Stimulated activated CD8-positive, alpha-beta memory T cell treated with anti-CD3 and anti-CD28 coated beads, Interleukin-7, amount 100 ng/mL, for 4 hours (primary cell): ENCODE measurements at places on chromosomes 13 and 19.
A peak's percentile ranks its signal among the peaks of the same experiment; 100 is the strongest.

- DNase-seq: no peak
These were observed 6.7 kb downstream of the SIGLEC6 start for GRCh38 chr19:51524666-51525264.

GRCh38 chr13:96940961-96941360 lies 53.3 kb downstream of the OXGR1 start:
- no peak for DNase-seq

GRCh38 chr13:25380082-25380481 lies 8.3 kb downstream of the ATP8A2 start:
- no peak for DNase-seq

GRCh38 chr19:33234092-33234491 lies 8.4 kb upstream of the SLC7A10 start:
- no peak for DNase-seq

DNA sequence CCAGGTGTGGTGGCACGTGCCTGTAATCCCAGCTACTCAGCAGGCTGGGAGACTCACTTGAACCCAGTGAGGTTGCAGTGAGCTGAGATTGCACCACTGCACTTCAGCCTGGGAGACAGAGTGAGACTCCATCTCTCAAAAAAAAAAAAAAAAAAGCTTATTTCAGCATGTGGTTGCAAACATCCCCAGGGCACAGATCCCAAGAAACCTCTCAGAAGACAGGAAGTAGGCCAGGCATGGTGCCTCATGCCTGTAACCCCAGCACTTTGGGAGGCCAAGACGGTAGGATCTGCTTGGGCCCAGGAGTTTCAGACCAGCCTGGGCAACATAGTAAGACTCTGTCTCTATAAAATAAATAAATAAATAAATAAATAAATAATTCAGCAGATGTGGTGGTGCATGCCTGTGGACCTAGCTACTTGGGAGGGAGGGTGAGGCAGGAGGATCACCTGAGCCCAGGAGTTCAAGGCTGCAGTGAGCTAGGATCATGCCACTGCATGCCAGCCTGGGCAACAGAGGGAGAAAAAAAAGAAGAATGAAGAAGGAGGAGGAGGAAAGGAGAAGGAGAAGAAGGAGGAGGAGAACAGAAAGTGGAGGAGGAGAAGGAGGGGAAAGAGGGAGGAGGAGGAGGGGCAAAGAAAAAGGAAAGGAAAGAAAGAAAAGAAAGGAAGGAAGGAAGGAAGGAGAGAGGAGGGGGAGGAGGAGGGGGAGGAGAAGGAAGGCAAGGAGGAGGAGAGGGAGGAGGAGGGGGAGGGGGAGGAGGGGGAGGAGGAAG lies 4.3 kb upstream of the LRRC8E start:
- no peak for DNase-seq

DNA sequence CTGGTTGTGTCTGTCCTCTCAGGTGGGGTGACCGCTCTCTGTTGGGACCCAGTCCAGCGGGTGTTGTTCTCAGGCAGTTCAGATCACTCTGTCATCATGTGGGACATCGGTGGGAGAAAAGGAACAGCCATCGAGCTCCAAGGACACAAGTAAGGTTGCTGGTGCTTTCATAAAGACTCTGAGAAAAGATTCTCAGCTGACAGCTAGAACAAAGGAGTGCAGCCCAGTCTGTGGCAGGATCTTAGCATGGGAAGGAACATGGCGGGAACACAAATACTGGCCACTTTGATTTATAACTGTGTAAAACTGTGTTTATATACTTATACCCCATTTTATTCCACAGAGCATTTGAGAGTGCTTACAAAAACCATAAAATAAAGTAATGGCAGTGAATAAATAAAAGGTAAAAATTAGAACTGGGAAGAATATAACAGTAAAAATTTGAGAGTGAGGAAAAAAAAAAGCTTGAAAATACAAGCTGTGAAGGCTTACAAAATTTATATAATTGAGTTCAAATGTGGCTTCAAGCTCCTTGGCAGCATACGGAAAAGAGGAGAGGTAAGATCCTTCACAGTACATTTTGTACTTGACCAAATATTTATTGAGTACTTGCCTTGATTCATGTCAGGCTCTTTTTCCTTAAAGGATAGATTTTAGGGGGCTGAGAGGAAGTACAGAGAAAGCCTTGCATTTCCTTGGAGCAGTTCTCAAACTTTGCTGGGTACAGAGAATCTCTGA lies 64.8 kb downstream of the DHRS12 start:
- no peak for DNase-seq

DNA sequence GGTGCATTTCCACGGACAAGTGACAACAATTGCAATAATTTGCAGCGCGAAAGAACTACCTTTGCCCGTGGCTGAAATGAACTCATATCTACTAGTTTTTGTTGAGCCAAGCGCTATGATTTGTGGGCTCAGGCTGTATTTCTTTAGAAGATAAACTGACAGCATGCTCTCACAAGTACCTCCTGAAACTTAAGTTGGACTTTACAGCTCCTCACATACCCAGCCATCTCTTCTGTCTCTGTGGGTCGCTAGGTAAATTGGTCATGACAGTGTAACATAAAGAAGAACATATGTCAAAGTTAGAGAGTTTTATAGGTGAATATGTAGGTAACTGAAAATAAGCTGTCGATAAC lies 839 bp downstream of the COG6 start:
- DNase-seq: no peak

GRCh38 chr13:94309997-94310855 lies 169.3 kb downstream of the DCT start:
- DNase-seq: no peak

GRCh38 chr13:100235311-100235901 lies 146.5 kb downstream of the PCCA start:
- no peak for DNase-seq

GRCh38 chr19:47848823-47849473 lies 10.1 kb upstream of the TPRX2 start:
- DNase-seq: no peak

DNA sequence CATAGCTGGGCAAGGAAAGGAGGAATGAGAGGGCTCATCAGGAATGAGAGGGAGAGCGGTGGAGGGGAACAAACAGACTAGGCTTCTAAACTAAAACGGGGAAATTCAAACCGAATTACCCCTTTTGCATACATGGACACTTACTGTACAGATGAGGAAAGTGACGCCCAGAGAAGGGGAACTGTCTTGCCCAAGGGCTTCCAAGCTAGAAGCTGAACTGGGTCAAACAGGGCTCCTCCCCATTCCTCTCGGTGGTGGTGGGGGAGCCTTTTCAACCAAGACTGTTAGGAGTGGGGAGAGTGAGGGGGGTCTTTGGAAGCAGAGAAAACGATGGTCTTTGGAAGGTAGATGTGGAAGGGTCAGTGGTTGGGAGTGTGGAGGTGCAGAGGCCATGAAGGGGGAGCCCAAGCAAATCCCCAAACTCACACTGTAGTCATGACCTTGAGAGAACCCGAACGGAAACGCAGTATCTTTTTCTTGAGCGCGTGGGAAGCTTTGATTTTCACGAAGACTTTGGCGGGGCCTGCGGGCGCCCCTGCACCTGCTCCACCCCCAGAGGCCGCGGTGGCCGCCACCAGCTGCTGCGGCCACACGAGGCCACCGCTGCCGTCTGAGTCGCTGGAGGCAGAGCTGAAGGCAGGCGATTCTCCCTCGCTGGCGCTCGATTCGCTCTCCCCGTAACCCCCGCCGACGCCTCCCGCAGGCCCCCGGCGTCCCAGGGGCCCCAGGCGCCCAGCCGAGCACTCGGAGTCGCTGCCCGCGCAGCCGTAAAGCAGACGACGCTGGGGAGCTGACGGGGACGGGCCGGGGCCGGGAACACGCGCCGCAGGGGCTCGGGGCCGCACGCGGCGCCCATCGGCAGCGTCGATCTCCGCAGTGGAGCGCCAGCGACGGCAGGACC lies 12.3 kb upstream of the GNG8 start:
- DNase-seq: no peak

DNA sequence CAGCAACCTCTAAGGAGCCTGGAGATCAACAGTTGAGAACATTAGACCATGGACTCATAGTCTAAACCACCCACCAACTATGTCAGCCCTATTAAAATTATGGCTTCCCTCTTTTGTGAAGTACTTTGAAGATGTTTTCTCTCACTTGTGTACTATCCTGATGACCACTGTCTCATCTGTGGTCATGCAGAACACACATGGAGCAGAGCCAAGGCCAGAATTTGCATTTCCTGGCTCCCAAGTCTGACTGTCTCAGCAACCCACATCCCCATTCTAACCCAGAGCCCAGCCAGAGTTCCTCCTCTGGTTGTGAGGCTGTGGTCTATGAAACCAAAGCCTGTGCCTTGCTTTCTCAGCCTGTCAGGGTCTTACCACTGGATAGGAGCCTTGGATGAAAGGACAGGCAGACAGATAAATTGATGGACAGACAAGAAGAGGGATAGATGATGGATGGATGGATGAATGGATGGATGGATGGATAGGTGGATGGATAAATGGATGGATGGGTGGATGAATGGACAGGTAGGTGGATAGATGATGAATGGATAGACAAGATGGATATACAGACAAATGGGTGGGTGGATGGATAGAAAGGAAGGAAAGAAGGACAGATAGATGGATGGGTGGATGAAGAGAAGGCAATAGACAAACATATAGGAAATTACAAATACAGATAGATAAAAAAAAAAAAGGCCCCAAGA lies 35.4 kb downstream of the ZNF557 start:
- no peak for DNase-seq

- DNase-seq: peak; percentile 23
These were observed 892 bp downstream of the TRIR start for GRCh38 chr19:12733369-12734214.

DNA sequence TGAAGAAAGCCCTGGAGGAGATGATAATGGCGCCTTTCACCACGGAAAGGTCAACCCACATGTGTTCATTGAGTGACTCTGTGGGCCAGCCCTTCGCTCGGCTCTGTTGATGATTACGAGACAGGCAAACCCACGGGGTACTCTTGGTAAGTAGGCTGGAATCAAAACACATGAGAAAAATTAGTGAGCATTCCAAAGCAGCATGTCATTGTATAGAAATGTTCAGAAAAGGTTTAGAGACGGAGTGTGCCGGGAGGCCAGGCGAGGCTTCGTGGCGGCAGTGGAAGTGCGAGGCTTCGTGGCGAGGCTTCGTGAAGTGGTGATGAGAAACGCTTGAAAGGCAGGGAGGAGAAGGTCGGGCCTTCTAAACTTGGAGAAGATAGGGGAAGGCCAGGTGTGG lies 144.3 kb downstream of the ZNF536 start:
- DNase-seq: no peak

GRCh38 chr19:38185562-38185961 lies 38.5 kb downstream of the DPF1 start:
- no peak for DNase-seq

- no peak for DNase-seq
These were observed 14.5 kb upstream of the TIMM50 start for GRCh38 chr19:39465956-39466747.

GRCh38 chr13:44012910-44013757 lies 133.4 kb downstream of the LACC1 start:
- no peak for DNase-seq

GRCh38 chr13:45367358-45367757 lies 26.4 kb upstream of the TPT1 start:
- DNase-seq: peak; percentile 90

DNA sequence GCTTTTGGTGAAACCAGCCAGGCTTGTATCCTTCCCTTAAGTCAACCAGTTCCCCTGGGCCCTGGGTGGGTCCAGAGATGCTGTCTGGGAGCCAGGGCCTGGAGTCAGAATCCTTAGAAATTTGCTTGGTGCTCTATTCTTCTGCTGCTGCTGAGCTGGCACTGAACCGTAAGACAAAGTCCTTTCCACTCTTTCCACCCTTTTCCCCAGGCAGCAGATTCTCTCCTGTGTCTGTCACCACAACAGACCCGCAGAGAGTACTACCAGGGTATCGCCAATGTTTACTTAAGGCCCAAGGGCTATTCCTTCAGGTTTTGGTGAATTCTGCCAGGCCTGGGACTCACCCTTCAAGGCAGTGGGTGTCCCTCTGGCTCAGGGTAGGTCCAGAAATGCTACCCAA lies 12.2 kb downstream of the IFT88 start:
- DNase-seq: no peak

- DNase-seq: no peak
These were observed 115.1 kb downstream of the KCNRG start for GRCh38 chr13:50130123-50130946.

DNA sequence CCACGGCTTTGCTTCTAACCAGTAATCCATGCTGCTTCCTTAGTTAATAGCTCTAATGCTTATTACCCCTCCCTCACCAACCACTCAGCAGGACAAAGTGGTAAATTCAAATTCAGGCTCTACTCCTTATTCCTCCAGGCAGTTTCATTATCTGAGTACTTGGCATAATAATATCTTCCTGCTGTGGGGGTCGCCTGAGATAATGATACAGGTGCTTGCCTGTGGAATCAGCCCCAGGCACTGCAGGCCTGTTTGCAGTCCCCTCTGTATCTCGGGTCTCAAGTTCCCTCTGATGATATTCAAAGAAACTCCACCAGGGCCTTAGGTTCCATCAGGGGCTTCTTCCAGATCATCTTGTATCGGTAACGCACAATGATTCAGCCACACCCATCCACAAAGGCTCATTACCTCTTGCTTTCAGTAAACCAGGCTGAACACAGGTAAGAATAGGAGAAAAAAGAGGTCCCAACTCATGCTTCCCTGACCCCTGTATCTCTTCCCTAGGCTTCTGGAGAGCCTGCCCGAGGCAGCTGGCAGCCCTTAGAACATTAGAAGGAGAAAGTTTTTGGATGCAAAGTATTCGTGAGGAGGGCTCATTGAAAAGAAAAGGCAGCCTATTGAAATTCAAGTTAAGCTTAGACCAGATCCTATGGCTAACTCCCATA lies 14.3 kb upstream of the FOXO1 start:
- DNase-seq: no peak

DNA sequence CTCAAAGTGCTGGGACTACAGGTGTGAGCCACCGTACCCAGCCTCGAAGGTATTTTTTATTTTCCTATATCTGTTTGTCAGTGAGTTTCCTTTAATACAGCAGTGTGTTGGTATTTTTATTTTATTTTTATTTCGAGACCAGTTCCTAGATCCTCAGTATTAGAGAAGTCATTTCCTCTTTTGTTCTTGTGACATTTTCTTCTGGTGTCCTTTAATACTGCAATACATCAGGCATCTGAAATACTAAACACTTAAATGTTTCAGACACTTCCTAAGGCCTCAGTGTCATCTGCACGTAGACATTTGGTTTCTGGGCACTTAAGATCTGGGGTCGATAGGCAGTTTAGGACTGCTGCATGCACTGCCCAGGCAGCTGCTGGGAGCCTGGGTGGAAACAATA lies 22.5 kb downstream of the GATAD2A start:
- DNase-seq: no peak
